ENCODE measurements at places on chromosomes 2 and 18. TPM values are rescaled to one million over a fixed set of nuclear protein-coding genes. Genes with fewer than 3 reads are reported as not detected.

- DNase-seq, result no peak
Measured at GRCh38 chr18:26771524-26771923, 94.0 kb downstream of the AQP4 start.

DNA sequence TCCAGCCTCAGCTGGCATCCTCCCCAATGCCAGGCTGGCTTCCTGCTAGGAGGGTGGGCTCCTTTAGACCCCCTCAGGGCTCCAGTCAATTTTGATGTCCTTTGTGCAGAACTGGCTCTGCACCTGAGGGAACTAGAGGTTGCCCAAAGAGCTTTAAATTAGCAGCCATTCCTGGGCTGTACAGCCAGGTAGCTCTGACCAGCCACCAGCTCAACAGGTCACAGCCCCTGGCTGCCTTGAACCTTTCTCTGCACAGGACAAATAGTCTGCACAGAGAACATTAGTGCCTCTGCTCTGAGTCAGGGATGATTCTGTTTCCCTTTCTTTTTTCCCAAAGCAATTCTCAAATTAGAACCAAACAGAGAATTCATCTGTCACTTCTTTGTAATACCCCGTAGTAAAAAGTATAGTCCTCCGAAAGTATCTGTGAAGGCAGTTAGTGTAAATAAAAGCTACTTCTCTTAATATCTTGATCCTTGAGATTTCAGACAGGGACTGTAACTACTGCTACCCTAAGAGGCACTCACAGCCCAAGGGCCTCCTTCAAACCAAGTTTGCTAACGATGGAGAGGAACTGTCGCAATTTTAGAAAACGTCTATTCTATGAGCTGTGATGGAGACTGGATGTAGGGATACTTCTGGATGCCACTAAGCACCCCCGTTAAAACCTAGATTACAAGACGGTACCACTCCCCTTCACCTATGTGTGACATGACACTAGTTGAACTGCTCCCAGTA, 3.0 kb downstream of the TTC32 start:
- no peak for DNase-seq

XPO1 gene
- total RNA-seq, result 134 TPM

- DNase-seq, result no peak
Measured at GRCh38 chr2:101808006-101808562, 110.6 kb downstream of the MAP4K4 start.

All from mucosa of gallbladder (tissue), 1 donor.